Activated CD4-positive, alpha-beta memory T cell treated with anti-CD3 and anti-CD28 coated beads for 36 hours (primary cell): ENCODE measurements at places on chromosomes 4 and X. TPM values are rescaled to one million over a fixed set of nuclear protein-coding genes. Genes with fewer than 3 reads are reported as not detected.

The ATP2B3 gene
- total RNA-seq: not detected

The XK gene
- not detected for total RNA-seq

The TCEAL2 gene
- 0.40 TPM for total RNA-seq

- no peaks in the 10 kb centered on the region for H3K4me1 ChIP-seq
- H3K4me3 ChIP-seq: no peak overlapping the region
- no peaks in the 10 kb centered on the region for H3K36me3 ChIP-seq
- H3K27me3 ChIP-seq: peaks cover 3% of the 10 kb centered on the region
Measured at GRCh38 chrX:8870411-8870810, 69.2 kb upstream of the FAM9A start.

DNA sequence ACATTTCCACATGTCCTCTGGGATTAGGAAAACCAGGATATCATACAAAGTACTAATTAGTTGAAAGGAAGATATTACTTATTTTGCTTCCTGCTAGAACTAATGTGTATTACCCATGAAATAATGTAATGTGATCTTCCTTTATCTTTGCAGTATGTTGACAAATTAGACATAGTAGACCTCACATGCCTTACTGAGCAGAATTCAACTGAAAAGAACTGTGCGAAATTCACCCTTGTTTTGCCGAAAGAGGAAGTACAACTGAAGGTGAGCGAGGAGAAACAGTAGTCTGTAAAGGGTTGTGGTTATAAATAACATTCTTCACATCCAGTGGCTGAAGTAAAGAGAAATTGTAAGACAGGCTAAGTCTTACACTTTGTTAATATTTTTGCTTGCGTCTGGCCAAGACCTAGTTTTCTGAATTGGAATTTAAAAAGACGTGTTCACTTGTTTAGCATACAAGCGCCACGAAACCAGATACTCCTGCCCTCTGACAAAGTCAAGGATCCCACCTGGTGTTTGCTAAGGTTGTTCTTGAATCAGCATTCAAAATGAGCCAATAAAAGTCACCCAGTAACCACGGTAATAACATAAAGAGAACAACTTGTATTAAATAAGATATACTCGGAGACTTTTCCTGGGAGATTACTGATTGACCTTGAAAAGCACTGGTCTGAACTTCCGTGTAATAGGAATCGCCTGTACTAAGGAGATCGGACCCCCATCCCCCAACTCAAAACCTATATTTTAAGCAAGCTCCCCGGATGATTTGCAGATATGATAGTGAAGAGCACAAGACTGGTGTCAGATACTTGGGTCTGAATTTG, 16.9 kb downstream of the STAP1 start:
- no peaks in the 10 kb centered on the region for H3K27me3 ChIP-seq
- no peak for DNase-seq
- H3K4me1 ChIP-seq: peaks cover 34% of the 10 kb centered on the region
- peak overlapping the region; percentile 51 for H3K4me3 ChIP-seq
